Spleen (tissue), 13 donors: ENCODE measurements at places on chromosomes 3 and 15. TPM values are rescaled to one million over a fixed set of nuclear protein-coding genes. Genes with fewer than 3 reads are reported as not detected.

- DNase-seq = no peak
Observed at GRCh38 chr3:47901280-47901833, 98.4 kb downstream of the DHX30 start.

The PRR23E gene
- total RNA-seq = not detected

GRCh38 chr3:172875039-172875438 is 124.5 kb downstream of the ECT2 start:
- DNase-seq = no peak

DNA sequence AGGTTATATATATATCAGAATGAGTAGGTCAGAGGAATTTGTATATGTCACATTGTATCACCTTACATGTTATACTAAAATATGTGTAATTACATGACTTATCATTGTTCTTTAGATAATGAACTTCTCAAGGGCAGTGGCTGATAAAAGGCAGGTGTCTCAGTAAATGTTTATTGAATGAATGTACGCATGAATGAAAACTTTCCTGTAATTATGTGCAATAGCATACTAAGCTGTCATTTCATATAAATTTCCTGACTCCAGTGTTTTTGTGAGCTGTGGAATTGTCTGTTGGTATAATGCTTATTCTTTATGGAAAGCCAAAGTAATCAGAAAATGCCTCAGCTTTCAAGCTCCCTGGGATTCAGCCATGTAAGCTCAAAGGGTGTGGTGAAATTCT is 4.2 kb downstream of the TBC1D23 start:
- no peak for DNase-seq

DNA sequence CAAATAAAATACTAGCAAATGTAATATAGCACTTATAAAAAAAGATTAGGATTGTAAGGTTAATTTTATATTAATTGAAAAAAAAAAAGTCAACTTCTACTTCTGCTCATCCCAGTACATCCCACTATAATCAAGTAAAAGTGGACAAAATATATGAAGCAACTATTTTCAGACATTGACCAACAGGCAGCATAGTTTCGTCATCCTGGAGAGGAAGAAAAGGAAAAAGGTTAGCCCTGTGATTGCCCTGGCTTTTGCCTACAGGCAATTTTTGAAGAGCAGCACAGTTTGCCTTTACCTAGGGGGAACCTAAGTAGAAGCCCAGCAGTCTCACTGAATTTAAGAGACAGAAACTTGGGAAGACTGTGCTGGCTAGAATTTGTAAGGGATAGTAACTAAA is 52.2 kb upstream of the ACTC1 start:
- no peak for DNase-seq

DNA sequence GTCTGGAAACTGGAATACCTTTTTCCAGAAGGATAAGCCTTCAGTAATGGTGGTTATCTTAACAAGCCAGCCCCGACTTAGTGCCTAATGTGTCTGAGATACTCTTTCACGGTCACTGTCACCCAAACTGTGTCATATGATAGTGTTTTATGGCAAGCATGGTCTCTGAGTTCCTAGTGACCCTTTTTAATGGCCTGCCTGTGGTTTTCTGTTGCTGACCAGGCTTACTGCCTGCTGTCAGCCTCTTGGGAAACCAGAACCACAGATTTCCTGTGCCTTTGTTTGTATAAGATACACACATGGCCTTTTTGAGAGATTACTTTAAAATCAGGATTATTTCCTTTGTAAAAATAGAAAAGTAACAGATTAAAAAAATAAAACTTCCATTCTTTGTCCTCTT is 22.4 kb downstream of the HPS3 start:
- DNase-seq = no peak

GRCh38 chr3:114671741-114672510 is 378.1 kb downstream of the TIGIT start:
- no peak for DNase-seq

The BFSP2 gene
- not detected for total RNA-seq
